ENCODE measurements at places on chromosomes 2 and 18.

DNA sequence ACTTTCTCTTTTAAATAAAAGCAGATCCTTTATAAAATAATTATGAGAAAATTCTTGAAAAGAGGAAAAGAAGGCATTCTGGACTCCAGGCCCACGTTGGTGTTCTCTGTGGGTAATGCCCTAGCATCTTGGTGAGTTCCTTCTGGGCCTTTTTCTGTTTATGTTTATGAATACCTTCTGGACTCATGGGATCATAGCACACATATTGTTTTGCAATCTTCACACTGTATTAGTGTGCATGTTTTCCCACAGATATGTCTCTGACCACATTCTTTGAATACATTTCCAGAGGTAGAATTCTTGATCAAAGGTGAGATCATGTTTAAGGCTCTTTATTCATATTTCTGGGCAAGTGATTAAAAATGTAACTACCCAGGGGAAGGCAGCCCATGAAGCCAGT is 15.9 kb downstream of the GLI2 start:
- no peak for DNase-seq

- no peak for DNase-seq
Observed at GRCh38 chr2:42939411-42940206, 147.2 kb upstream of the HAAO start.

GRCh38 chr18:51196811-51197660 is 445 bp downstream of the MEX3C start:
- DNase-seq: peak; percentile 6

- no peak for DNase-seq
Observed at GRCh38 chr2:55134316-55134706, 84.1 kb upstream of the RTN4 start.

DNA sequence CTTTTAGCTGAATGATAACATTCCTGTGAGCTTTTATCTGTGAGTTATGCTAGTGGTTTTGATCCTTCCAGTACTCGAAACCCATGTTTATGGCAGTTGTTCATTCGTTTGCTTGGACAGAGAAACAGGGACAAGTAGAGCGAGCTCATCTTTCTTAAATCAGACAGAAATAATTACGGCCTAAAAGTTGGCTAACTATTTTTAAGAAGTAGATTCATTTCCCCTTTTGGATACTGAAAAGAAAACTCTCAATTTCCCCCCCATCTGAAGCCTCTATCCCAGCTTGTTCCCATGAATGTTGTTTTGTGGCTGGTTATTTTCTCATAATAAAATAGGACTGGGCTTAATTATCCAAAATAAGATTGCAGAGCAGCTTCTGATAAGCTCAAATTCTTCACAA is 67.1 kb downstream of the ANTXR1 start:
- no peak for DNase-seq

- no peak for DNase-seq
Observed at GRCh38 chr2:153536115-153536514, 57.6 kb upstream of the RPRM start.

GRCh38 chr2:158560259-158560658 is 103.5 kb downstream of the PKP4 start:
- no peak for DNase-seq

DNA sequence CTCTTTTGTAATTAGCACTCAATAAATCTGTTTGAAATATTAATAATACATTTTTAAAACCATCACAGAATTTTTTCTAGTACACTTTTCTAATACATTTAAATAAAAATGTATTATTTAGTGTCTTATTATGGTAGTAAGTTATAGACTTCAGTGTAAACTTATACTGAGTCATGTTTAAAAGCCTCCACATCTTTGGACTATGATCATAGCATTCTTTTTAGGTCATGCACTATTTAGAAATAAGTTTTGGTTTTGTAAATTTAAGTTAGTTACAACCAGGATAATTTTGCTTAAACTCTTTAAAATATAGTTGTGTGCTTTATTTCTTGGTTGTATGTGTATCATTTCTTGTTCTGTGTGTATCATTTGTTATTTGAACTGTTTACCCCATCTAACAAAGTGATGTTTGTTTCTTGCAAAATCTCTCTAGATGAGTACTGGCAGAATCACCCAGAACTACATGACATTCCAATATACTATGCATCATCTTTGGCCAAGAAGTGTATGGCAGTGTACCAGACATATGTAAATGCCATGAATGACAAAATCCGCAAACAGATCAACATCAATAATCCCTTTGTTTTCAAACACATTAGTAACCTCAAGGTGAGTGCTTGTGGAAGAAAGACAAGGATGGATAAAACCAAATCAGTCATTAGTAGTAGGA is 16.7 kb downstream of the CPSF3 start:
- no peak for DNase-seq

DNA sequence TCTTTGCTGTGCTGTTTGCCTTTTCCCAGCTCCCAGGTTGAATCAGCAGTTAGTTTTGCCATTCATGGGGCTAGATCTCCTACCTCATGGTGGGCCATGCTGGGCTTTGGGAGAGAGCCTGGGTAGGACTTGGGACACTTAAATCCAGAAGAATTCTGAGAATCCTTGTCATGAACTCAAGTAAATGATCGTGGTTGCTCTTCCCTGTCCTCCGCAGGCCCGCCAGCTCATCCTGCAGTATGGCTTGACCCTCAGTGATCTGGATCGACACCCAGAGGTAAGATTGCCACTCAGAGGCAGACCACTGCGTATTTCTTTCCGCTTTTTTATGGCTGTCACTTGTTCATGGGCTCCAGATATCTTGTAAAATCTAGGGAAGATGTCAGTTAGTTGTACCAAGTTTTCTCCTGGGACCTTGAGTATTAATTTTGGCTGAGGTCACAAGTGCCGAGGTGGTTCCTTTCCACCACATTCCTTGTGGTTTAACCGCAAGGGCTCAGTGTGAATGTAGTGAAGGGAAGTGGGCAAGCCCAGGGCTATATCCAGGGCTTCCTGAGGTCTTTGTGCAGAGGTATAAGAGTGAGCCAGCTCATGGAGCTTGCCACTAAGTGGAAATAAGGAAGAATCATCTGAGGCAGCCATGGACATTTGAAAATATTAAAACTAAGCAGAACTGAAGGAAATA is 37.7 kb downstream of the RPIA start:
- DNase-seq: no peak

- DNase-seq: peak; percentile 25
Observed at GRCh38 chr18:45837283-45838070, 12.0 kb downstream of the SIGLEC15 start.

- DNase-seq: no peak
Observed at GRCh38 chr18:28768791-28769768, 592.1 kb upstream of the CDH2 start.

DNA sequence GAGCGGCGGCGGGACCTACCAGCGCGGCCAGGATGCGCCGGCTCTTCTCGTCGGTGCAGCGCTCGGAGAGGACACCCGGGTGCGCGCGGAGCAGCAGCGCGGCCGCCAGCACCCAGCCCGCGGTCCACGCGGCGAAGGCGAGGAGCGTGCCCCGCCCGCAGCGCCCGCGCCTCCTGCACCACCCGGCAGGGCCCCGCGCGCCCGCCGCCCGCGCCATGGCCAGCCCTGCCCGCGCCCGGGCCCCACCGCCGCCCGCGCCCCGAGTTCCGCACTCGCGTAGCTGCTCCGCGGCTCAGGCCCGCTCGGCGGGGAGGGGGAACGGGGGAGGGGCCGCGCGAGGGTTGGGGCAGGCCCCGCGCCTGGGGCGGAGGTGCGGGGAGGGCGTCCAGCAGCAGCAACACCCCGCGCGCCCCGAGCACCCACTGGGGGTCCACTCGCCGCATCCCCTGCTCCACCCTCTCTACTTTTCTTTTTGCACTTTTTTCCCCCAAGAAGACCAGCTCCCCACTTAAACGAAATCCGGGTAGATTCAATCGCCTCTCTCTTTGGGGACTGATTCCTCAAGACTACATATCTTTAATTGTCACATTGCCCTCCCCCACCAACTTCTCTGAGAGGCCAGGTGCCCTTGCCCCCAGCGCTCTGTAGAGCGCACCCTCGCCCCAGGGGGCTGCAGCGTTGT is at the start of gene DIPK1C:
DIPK1C (minus strand) TSS at position 266 of the 682 bp plus-strand sequence; CDS start at position 217, 49 bp downstream.
- DNase-seq: no peak

GRCh38 chr2:54901224-54901986 is 148.8 kb downstream of the RTN4 start:
- DNase-seq: no peak

DNA sequence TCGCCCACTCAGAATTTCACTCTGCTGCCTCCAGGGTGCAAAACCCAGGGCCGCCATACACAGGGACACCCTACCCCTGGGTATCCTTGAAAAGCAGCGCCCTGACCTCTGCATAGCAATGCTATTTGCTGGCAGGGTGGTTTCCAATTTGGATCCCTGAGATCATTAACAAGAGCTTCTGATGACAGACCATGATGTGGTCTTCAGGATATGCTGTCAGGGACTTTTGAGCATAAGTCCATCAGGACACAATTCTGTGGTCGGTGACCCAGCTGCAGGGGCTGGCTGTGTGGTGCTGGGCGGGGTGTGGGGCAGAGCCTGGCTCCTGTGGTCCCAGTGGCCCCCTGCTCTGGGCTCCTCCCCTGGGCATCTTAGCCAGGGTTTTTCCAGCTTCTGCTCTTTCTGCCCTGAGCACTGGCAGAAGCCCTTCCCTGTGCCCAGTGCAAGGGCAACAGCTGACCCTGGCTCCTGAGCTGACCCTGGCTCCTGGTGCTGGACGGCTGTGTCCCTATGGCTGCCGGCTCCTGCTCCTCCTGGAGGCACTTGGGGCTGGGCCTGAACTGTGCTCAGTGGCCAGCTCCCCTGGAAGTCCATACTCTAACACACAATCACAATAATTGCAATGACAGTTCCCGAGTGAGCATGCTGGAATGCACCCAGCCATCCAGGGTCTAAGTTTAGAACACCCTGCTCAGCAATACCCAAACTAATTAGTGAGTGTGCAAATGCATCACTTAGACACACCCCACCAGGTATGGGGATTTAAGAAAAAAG is 271.5 kb downstream of the HDAC4 start:
- DNase-seq: no peak

GRCh38 chr2:236777408-236777807 is 207.8 kb downstream of the ACKR3 start:
- no peak for DNase-seq
